ENCODE measurements at places on chromosomes 4 and X.

GRCh38 chrX:108573136-108573535, 133.5 kb downstream of the COL4A5 start:
- DNase-seq, result no peak

DNA sequence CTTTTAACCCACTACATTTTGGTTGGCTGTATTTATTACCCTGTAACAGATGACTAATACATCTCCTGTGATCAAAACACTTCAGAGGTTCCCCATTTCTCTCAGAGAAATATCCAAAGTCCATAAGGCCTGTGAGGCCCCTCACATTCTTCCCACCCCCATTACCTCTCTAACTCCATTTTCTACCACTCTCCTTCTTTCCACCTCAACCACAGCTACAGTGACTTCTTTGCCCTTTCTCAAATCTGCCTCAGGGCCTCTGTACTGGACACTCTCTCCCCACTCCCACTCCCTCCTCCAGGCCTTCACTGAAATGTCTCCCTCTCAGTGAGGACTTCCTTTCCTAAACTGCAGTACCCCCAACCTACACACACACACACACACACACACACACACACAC, 8.4 kb upstream of the TMEM144 start:
- no peak for DNase-seq

GRCh38 chrX:22467571-22467970, 194.9 kb downstream of the CBLL2 start:
- DNase-seq, result no peak

DNA sequence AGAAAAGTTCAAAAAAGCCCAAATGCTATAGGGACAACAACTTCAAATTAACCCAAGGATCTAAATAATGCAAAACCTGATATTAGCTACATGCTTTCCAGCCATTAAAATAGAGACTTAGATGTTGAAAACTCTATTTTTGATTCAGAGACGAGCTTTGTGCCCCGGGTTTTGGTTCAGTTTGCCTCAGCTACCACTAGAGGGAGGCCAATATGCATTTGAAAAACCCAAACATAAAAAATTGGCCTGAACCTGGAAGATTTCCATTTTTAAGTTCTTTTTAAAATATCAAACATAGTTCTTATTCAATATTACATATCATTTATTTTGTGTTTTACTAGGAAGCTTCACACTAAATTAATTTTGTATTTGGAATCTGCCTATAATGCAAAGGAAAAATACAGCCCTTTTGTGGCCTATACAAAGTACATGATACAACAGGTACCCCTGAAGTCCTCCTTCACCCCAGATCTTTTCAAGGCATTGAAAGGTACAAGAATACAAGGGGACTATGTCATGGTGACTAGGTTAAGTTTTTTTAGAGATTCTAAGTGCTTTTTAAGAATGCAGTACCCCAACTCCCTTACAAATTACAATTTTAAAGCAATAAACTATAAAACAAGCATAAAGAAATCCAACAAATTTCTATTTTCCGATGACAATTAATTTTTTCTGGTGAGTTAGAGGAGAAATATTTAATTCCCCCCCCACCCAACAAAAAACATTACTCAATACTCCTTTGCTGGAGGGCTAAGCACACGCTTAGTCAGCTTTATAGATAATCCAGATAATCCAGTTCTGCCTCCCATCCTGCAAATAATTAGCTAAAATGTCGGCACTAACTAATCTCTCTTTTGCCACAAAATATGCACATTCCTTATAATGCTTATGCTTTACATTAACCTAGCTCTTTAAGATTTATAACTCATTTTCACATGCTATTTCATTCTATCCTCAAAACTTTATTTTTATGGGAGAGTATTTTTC, 97.7 kb upstream of the PTPN13 start:
- no peak for DNase-seq

DNA sequence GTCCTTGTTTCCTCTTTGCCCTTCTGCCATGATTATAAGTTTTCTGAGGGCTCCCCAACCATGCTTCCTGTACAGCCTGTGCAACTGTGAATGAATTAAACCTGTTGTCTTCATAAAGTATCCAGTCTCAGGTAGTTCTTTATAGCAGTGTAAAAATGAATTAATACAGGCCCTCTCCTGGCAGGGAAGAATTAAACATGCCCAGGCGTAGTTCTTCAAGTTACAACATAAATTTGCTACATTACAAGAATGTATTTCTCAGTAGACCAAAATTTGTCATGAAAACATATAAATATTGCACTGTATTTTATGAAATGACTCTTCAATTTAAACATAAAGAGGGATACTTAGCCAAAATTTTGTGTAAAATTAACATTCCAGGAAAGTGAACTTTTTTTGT, 1089.9 kb upstream of the PCDH10 start:
- DNase-seq, result no peak
